Activated T-cell treated with anti-CD3 and anti-CD28 coated beads, Interleukin-2, amount 50 U/mL, for 72 hours (primary cell): ENCODE measurements at places on chromosomes 2 and 18.

- DNase-seq = no peak
Measured at GRCh38 chr2:209525834-209526281, 102.0 kb downstream of the MAP2 start.

DNA sequence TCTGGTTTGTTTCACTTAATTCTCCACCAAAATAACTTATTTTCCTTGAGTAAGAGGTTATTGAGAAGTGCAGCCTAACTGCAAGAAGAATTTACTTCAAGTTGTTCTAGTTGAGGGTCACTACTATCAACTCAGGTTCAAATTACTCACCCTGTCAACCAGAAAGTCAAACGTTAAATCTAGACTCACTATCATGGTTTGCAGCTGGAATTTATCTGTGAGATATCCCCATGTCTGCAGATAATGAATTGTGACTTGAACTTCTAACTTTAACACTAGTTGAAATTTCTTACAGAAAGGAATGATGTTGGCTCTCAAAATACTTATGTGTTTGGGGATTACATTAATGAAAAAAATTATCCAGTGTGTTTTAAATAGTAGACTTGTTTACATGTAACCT lies 1145.7 kb upstream of the NXPH2 start:
- DNase-seq = no peak

- peak; percentile 62 for DNase-seq
Measured at GRCh38 chr2:26352892-26353291, 6.3 kb upstream of the ADGRF3 start.

DNA sequence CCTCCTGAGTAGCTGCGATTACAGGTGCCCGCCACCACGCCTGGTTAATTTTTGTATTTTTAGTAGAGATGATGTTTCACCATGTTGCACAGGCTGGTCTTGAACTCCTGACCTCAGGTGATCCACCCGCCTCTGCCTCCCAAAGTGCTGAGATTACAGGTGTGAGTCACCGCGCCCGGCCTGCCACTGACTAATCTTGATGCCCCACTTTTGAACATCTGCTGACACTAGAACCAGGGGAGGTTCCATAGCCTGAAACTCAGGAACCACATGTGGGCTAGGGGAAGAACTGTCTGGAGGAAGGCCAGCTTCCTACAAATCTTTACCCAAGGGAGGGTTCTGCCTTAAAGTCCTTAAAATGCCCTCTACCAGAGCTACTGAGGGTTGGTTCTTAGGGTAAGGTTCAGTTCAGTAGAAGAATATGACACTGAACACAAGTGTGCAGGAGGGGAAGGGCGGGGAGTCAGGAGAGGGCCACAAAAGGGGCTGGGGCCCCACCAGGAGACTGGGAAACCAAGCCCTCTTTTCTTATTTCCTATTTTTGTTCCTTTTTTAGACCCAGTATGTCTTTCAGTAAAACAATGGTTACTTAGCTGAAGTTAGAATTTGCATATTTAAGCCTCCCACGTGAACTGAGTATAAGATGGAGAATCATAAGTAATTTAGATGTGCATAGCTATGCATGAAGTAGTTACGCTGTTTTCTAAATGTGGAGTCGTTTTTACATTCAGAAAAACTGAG lies 6.3 kb upstream of the RAB31 start:
- DNase-seq = peak; percentile 16
